Thyroid gland (tissue), 4 donors: ENCODE measurements at places on chromosomes 13 and 19.

DNA sequence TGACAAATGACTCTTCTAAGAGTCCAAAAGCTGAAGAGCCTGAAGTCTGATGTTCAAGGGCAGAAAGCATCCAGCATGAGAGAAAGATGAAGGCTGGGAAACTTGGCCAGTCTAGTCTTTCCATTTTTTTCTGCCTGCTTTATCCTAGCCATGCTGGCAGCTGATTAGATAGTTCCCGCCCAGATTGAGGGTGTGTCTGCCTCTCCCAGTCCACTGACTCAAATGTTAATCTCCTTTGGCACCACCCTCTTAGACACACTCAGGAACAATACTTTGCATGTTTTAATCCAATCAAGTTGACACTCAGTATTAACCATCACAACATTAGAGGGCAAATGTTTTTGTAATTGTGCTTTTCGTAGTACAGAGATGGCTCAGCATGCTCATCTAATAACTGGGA is 267.5 kb upstream of the KLHL1 start:
- DNase-seq = no peak

DNA sequence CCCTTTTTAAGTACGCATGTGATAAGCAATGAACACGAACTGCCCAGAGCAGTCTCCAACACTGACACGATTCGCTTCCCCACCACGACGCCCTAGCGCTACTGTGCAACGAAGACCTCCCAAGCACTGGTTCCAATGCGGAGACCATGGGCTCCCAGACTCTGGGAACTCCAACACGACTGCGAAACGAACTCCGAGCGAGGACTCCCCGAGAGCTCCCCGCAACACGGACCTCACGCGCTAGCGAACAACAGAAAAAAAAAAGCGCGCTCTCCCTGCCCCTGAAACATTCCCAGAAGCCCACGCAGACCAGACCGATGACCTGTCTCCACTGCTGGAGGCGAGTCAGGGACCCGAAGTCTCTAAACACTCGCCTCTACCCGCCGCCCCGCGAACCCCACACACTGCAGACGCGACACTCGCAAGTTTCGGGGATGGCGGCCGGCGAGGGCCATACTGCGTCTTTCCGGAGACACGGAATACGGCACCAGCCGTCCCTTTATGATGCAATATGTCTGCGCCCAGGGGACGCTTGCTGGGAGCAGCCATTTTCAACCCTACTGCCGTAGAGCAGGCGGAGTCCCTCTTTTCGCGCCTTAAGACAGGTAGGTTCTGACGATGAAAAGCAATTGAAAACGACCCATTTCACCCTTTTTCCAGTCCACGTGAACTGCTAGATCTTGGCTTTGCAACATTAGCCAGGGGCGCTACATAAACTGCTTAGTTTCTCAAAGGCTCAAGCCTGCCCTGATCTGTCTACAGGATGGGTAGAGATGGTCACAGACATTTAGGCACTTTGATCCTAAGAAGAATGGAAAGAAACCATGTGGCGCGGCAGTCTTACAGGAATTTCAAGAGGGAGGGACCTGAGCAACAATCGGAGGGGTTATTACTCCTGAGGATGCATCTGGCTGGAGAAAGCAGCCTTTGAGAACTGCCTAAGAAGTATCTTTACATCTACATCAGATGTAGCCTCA is at the start of gene ZNF577:
Gene ZNF577 (minus strand): TSS at position 430 of the 977 bp plus-strand sequence. CDS start 7,569 bp downstream, outside the sequence.
- peak; percentile 93 for DNase-seq

DNA sequence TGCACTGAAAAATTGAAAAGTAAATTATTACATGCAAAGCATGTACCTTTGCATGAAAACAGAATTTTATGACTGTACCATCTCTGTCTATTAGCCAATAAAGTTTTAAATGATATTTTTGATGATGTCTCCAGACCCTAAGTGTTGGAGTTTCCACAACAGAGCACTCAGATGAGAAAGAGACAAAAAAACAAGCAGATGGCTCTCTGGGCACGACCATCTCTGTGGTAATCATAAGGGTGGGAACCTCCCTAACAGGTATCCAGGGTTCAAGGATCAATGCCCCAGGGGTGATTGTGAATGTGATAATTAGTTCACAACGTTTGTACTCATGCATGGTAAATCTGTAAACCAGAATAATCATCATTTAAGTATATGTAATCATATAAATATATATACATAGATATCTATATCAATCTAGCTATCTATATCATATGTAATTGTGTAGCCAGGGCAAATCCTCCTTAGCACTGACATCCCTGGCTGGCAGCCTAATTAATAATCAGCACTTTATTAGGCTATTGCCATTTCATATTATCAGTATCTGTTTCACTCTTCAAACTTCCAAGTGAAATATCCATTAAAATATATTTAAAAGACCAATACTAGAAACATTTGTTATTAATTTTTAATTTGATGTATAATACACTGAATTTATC is 41.2 kb upstream of the FAM124A start:
- DNase-seq = no peak

DNA sequence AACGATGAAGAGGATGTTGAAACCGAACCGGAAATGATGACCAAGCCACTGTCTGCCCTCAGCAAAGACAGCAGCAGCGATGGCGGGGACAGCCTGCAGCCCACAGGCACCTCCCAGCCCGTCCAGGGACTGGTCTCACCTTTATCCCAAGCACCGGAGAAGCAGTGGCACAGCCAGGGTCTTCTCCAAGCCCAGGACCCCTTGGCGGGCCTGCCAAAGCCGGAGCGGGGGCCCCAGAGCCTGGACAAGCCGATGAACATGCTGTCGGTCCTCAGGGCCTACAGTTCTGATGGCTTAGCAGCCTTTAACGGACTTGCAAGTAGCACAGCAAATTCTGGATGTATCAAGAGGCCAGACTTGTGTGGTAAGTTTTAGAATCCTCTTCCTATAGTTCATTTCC is 177.0 kb downstream of the ZNF536 start:
- DNase-seq = no peak

GRCh38 chr19:48746738-48747575 is at the start of gene IZUMO1:
IZUMO1 (minus strand) TSS chr19:48746909; CDS start chr19:48745859, 1,050 bp downstream.
- peak; percentile 78 for DNase-seq

DNA sequence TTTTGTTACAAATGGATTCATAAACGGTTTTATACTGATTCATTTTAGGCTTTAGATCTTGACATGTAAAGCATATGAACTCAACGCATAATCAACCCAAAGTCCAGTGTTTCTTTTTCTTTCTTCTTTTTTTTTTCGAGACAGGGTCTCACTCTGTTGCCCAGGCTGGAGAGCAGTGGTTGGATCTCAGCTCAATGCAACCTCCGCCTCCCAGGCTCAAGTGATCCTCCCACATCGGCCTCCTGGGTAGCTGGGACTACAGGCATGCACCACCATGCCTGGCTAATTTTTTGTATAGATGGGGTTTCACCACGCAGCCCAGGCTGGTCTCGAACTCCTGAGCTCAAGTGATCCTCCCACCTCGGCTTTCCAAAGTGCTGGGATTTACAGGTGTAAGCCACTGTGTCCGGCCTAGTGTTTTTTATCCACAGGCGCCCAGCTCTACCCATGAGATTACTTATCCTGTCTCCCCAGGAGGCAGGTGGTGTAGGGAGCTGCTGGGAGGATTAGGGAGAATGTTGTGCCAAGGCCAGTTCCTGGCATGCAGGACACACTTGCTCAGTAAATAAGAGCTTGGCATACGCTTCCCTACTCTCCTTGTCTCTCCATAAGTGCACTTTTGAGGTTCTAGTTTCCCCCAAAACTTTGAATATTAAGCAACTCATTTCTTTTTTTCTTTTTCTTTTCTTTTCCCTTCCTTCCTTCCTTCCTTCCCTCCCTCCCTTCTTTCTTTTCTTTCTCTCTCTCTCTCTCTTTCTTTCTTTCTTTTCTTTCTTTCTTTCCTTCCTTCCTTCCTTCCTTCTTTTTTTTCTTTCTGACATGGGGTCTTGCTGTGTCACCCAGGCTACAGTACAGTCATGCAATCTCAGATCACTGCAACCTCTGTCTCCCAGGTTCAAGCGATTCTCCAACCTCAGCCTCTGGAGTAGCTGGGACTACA is 4.8 kb upstream of the CEBPA start:
- peak; percentile 69 for DNase-seq

DNA sequence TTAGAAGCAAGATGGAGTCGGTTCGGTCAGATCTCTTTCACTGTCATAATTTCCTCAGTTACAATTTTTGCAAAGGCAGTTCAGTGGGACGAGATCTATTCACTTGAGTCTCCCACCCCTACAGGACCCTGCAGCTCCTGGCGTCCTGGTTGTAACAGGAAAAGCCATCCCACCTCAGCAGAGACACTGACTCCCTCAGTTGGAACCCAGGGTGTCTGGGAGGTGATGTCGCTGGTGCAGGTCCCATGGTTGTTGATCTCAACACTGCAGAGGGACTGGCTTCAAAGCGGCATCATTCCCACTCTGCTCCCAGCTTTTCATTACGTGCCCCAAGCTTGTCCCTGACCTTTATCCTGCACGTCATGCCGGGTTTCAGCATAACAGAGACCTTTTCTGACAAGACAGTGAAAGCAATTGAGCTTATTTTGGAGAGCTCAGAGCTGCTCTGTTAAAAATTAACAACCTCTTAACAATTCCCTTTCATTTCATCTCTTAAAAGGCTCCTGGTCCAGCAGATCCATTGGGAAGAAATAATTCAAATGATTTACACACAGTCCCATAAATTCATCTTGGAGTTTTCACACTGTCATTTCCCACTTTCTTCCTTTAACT is 17.6 kb upstream of the COG3 start:
- DNase-seq = no peak

DNA sequence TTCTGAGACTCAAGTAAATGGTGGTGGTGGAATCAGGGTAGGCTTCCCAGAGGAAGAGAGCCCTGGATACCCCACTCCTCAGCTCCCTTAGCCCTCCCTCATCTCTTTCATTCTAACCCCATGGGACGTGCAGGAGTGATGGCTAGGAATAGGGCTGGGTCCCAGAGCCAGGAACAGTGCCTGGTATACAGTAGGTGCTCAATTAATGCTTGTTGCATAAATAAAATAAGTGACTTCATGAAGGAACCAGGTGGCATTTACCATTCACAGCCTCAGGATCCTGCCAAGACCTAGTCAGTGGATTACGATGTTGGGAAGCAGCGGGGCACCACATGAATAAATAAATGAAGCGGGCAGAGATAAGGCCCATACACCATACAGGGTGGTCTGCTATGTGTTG is 3.9 kb downstream of the UNC13A start:
- DNase-seq = no peak

- no peak for DNase-seq
These were observed 45.2 kb upstream of the MTIF3 start for GRCh38 chr13:27495551-27495950.

- DNase-seq = peak; percentile 43
These were observed 590 bp upstream of the LGI4 start for GRCh38 chr19:35135389-35135909.

DNA sequence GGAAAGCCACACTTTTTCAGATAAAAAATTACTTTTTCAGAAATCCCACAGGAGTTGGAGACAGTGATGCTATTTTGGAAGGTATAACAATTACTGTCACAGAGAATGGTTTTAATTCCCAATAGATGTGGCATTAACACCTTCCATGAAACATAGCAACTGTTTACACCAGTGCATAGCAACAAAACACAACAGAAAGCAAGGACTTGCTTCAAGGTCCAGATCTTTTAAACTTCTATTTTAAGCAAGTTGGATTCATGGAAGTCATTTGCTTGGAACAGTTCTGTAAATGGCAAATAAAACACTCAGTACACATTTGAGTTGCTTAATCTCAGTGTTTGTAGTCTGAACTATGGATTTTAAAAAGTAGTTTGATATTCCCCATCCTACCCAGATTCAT is 385.9 kb upstream of the SPRY2 start:
- DNase-seq = no peak

DNA sequence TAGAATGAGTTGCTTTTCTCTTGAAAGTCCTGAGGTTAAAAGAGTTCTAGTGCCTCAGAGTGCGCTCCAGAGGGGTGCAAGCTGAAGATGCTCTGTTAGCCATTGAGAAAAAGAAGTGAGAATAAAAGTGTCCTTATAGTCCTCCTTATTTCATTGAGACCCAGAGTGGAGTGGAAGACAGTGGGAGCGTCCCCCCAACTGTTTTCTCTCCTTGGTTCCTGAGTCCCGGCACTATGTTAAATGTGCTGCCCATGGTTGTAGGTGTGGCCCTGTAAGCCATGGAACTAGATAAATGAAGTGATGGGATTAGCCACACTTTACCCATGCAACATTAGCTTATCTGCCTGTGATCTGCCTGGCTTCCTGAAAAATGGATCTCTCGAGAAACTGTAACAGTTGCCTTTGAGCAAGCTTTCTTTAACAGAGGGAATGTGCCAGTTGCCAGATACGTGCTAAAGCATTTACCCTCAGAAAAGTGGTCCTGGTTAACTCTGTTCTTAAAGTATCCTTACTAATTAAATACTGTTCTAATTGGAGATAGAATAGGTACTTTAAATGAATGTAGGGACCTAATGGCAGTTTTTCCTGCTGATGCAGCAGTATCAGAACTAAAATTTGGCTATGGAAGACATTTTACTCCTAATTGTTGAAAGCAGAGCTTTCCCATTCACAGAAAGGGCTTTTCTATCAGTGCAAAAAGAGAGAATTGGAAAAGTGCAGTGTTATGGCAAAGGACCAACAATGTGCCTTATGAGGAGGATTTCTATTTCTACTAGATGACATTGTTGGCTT is 21.4 kb upstream of the PSG9 start:
- DNase-seq = no peak

DNA sequence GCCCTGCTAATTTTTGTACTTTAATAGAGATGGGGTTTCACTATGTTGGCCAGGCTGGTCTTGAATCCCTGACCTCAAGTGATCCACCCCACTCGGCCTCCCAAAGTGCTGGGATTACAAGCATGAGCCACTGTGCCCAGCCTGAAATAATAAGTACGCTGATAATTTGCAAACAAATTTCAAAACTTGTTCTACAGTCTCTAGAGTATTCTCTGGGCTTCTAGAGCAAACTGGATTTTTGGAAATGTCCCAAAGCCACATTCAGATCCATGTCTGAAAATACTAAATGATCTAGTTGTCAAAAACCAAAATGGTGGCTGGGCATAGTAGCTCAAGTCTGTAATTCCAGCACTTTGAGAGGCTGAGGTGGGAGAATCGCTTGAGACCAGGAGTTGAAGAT is 39.9 kb upstream of the PSPC1 start:
- DNase-seq = no peak

GRCh38 chr19:1397838-1398237 is 3.5 kb downstream of the GAMT start:
- no peak for DNase-seq

DNA sequence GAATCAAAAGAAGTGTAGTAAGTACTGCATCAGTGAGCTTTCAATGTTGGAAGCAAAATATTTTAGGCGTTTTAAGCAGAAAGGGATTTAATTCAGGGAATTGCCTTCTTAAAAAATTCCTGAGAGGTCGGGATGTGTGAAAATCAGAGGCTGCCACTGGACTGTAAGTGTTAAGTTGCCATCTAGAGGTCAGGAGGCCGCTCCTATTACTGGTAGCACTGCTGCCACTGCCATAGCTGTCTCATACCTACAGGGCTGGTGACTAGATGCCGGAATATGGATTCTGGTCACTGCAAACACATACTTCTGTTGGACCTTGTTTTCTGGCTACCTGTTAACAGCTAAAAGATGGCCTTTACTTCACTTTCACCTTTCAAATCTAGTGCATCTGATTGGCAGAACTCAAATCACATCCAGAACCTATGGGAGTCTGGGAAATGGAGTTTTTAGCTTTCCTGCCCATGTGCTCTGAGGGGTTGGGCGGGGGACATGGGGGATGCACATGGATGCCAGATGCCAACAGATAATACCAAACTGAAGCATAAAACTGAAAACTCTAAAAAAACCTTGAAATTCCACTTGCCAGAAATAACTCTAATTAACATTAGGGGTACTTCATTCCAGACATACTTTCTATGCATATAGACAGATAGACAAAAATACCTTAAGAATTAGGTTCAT is 29.8 kb downstream of the DGKH start:
- no peak for DNase-seq

GRCh38 chr19:21704320-21704719 is 63.1 kb downstream of the ZNF100 start:
- DNase-seq = no peak
